K562 (cell line): ENCODE measurements at places on chromosomes 7 and 10.

DNA sequence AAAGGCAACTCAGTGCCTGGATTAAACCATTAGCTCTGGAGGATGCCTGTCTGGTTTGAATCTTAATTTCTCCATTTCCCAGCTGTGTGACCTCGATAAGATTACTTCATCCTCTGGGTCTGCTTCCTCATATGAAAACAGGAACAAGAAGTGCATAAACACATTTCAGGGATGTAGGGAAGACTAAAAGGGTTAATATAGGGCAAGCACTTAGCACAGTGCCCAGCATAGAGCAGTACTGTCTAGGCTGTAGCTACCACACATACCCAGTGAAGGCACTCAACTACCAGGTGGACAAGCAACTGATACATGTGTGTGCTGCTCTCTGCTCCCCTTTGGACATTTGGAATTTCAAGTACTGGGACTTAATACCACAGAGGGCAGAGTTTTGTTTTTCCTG is 85.4 kb downstream of the KCNMA1 start:
- no peaks in the 10 kb centered on the region for H3K27me3 ChIP-seq
- no peak for DNase-seq
- H3K36me3 ChIP-seq = no peaks in the 10 kb centered on the region
- H3K4me3 ChIP-seq = no peak overlapping the region
- H3K27ac ChIP-seq = no peak overlapping the region

GRCh38 chr7:103636153-103636552 is 190.1 kb upstream of the SLC26A5 start:
- peaks cover 5% of the 10 kb centered on the region; the same call in 1 of the 3 replicates for H3K36me3 ChIP-seq
- DNase-seq = no peak
- H3K27me3 ChIP-seq = no peaks in the 10 kb centered on the region
- H3K4me3 ChIP-seq = no peak overlapping the region
- H3K27ac ChIP-seq = no peak overlapping the region

DNA sequence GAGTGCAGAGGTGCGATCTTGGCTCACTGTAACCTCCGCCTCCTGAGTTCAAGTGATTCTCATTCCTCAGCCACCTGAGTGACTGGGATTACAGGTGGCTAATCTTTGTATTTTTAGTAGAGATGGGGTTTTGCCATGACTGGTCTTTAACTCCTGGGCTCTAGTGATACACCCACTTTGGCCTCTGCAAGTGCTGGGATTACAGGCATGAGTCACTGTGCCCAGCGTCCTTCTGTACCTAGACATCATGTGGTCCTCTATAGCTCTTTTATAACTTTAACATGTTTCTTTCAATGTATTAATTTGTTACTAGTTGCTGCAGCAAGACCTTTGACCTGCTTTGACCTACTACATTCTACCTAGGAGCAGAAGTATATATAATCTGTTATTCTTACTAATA is 38.7 kb upstream of the BICC1 start:
- H3K27ac ChIP-seq = no peak overlapping the region
- H3K4me1 ChIP-seq = no peaks in the 10 kb centered on the region
- no peaks in the 10 kb centered on the region for H3K27me3 ChIP-seq
- no peaks in the 10 kb centered on the region for H3K36me3 ChIP-seq

DNA sequence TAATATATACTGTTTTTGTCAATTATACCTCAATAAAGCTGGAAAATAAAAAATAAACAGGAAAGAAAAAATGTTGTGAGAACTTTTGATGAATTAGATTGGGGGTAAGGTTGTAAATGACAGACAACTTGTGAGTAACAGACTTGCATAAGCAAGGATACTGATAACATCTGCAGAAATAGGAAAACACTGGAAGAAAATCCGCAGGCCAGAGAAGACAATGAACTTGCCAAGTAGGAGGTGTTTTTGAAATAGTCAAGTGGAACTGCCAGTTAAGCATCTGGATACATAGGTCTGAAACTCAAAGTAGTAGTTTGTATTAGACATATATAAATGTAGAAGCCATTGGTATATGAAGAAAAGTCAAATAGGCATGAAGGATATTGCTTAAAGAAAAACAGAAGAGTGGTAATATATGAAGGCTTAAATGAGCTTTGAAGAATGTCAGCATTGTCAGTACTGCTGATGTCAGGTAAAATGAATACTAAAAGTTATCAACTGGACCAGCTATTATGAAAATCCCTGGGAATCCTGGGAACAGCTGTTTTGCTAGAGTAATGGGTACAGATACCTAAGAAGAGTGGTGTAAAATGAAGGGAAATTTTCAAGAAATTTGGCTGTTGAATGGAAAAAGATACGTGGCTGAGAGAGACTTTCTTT is 58.7 kb downstream of the DNAJC1 start:
- no peaks in the 10 kb centered on the region for H3K27me3 ChIP-seq
- no peak overlapping the region for H3K4me3 ChIP-seq
- peak overlapping the region; percentile 50; the same call in 1 of the 3 replicates for H3K27ac ChIP-seq
- H3K4me1 ChIP-seq = peaks cover 22% of the 10 kb centered on the region
- no peak for DNase-seq

DNA sequence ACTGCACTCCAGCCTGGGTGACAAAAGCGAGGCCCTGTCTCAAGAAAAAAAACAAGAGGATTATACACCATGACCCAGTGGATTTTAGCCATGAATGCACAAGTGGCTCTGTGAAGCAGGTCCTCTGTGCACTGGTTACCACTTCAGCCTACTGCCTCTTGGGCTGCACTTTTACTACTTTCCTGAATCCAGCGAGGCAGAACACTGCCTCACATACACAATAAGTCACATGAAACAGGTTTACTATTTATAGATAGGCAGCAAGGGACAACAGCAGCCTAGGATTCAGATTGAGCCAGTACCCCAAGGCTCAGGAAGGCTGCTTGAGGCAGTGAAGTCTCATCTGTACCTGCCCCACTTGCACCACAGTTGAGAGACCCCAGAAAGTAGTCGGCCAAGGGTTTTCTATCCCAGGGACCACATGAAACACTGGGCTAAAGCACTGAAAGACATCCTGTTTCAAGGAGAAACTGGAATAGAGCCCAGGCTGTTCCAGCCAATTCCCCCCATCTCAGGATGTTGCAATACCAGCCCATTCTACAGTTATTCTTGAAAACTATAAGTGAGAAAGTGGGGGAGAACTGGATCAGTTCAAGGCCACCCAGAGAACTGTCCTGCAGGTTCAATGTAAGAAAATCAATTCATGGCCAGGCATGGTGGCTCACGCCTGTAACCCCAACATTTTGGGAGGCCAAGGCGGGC is 10.3 kb upstream of the OGDH start:
- no peaks in the 10 kb centered on the region for H3K36me3 ChIP-seq
- 0 out of 2 replicates have a peak, but pooled peaks cover 2% of the 10 kb centered on the region for H3K27me3 ChIP-seq
- no peak for DNase-seq
- H3K4me1 ChIP-seq = no peaks in the 10 kb centered on the region
- H3K27ac ChIP-seq = no peak overlapping the region

GRCh38 chr7:23955600-23956149 is 245.7 kb downstream of the STK31 start:
- H3K4me1 ChIP-seq = no peaks in the 10 kb centered on the region
- H3K36me3 ChIP-seq = no peaks in the 10 kb centered on the region
- H3K27me3 ChIP-seq = no peaks in the 10 kb centered on the region
- peak; percentile 7 for DNase-seq
- no peak overlapping the region for H3K4me3 ChIP-seq

- no peaks in the 10 kb centered on the region for H3K36me3 ChIP-seq
- no peak overlapping the region for H3K4me3 ChIP-seq
- DNase-seq = no peak
- H3K27ac ChIP-seq = no peak overlapping the region
Measured at GRCh38 chr7:158355456-158356065, 232.1 kb downstream of the PTPRN2 start.

- H3K36me3 ChIP-seq = no peaks in the 10 kb centered on the region
- H3K27ac ChIP-seq = no peak overlapping the region
- no peak for DNase-seq
- no peaks in the 10 kb centered on the region for H3K4me1 ChIP-seq
- no peak overlapping the region for H3K4me3 ChIP-seq
Measured at GRCh38 chr7:79723833-79724618, 270.6 kb upstream of the MAGI2 start.

- H3K27me3 ChIP-seq = no peaks in the 10 kb centered on the region
- no peak overlapping the region for H3K27ac ChIP-seq
- no peak overlapping the region for H3K4me3 ChIP-seq
- H3K36me3 ChIP-seq = no peaks in the 10 kb centered on the region
Measured at GRCh38 chr7:80078159-80078731, 56.4 kb upstream of the GNAI1 start.

DNA sequence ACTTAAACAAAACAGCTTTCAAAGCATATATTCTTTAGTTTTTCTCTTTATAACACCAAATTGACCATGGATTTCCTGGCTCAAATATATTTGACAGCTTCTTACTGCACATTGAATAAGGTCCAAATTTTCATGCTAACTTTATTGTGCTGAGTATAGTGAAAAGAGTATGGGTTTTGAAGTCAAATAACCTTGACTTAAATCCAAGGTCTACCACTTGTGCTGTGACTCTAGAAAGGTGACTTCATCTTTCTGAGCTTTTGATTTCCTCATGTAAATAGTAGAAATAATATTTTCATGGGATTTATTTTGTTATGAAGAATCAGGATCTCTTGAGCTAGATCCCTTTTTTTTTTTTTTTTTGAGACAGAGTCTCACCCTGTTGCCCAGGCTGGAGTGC is 139.4 kb upstream of the GPR22 start:
- DNase-seq = no peak
- no peak overlapping the region for H3K4me3 ChIP-seq
- H3K27ac ChIP-seq = no peak overlapping the region
- no peaks in the 10 kb centered on the region for H3K4me1 ChIP-seq

DNA sequence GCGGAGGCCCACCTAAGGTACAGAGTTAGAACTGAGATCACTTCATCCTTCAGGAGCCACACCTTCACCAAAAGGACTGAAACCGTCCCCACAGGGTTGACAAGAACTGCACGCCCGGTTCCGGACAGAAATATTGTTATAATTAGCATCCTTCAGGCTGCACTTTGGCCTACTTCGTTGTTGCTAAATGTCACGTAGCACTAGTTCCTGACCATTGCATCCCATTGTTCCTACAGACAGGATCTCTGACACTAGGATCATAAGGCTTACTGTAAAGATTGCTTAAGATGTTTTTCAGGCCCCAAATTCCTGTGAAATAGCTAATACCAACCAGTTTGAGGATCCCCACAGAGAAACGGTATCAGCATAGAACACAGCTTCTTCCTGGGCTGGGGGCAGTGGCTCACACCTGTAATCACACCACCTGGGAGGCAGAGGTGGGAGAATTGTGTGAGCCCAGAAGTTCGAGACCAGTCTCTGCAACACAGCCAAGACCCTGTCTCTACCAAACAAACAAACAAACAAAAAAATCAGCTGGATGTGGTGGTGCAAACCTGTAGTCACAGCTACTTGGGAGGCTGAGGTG is 18.3 kb upstream of the EIF4H start:
- H3K4me3 ChIP-seq = no peak overlapping the region
- peaks cover 7% of the 10 kb centered on the region for H3K4me1 ChIP-seq
- no peak overlapping the region for H3K27ac ChIP-seq
- no peaks in the 10 kb centered on the region for H3K27me3 ChIP-seq
- H3K36me3 ChIP-seq = no peaks in the 10 kb centered on the region

GRCh38 chr7:105885387-105886111 is 9.2 kb upstream of the ATXN7L1 start:
- no peak overlapping the region for H3K4me3 ChIP-seq
- H3K27me3 ChIP-seq = peaks cover 2% of the 10 kb centered on the region; the same call in 1 of the 2 replicates
- H3K27ac ChIP-seq = no peak overlapping the region
- H3K36me3 ChIP-seq = no peaks in the 10 kb centered on the region
- no peaks in the 10 kb centered on the region for H3K4me1 ChIP-seq

DNA sequence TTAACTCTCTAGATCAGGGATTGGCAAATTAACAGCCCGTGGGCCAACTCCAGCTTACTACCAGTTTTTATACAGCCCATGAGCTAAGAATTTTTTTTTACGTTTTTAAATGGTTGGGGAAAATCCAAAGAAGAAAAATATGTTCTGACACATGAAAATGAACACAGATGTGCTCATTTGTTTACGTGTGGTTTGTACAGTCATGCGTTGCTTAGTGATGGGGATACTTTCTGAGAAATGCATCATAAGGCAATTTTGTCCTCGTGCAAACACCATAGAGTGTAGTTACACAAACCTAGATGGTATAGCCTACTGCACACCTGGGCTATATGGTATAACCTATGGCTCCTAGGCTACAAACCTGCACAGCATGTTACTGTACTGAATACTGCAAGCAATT is 8.3 kb upstream of the SMKR1 start:
- H3K27me3 ChIP-seq = no peaks in the 10 kb centered on the region
- no peak overlapping the region for H3K4me3 ChIP-seq
- H3K27ac ChIP-seq = no peak overlapping the region
- peaks cover 12% of the 10 kb centered on the region; the same call in 2 of the 3 replicates for H3K36me3 ChIP-seq
- no peaks in the 10 kb centered on the region; the same call in 2 of the 3 replicates for H3K4me1 ChIP-seq

- no peaks in the 10 kb centered on the region for H3K36me3 ChIP-seq
- no peak overlapping the region for H3K4me3 ChIP-seq
- H3K27ac ChIP-seq = no peak overlapping the region
- peaks cover 2% of the 10 kb centered on the region; the same call in 1 of the 3 replicates for H3K27me3 ChIP-seq
- no peaks in the 10 kb centered on the region for H3K4me1 ChIP-seq
- no peak for DNase-seq
Measured at GRCh38 chr10:31645786-31646185, 282.8 kb downstream of the ARHGAP12 start.

DNA sequence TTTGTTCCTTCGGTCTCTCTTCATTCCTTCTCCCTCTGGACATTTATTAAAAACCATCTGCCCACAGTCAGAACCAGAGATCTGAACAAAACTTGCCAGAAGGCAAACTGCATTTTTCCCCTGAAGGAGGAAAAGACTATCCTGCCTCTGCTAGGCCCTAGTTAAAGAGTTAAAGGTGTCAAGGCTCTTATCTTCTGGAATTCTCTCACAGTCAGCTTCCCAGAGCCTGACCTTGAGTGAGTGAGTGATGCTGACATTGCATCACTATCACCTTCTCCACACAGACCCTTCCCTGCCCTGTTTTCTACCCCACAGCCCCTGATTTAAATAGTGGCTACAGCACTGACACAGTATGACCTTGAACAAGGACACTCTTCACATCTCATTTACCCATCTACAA is 16.4 kb downstream of the FRMPD2 start:
- H3K27ac ChIP-seq = no peak overlapping the region
- no peaks in the 10 kb centered on the region for H3K4me1 ChIP-seq
- no peaks in the 10 kb centered on the region for H3K36me3 ChIP-seq
- no peak overlapping the region for H3K4me3 ChIP-seq
- peaks cover 8% of the 10 kb centered on the region for H3K27me3 ChIP-seq

DNA sequence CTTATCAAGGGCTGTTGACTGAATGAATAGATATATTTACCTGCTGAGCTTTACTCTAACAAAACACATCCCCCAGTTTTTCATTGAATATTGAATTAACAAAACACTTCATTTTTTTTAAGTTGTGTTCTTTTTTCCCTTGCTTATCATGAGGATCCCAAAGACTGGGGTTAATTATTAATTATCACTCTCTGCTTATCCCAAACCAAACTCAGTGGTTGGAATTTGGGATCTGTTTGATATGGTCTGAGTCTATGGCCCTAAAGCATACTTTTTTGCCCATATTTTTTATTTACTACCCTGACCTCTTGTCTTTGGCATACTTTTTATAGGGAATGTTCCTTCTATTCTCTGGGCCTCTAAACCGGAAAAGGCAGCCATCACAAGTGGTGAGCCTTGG is 697.1 kb upstream of the GALNT17 start:
- no peak for DNase-seq
- H3K27me3 ChIP-seq = peaks cover 24% of the 10 kb centered on the region
- H3K4me1 ChIP-seq = no peaks in the 10 kb centered on the region
- no peaks in the 10 kb centered on the region for H3K36me3 ChIP-seq
- no peak overlapping the region for H3K4me3 ChIP-seq

- no peak overlapping the region for H3K4me3 ChIP-seq
- H3K27ac ChIP-seq = no peak overlapping the region
- no peaks in the 10 kb centered on the region for H3K4me1 ChIP-seq
- H3K27me3 ChIP-seq = no peaks in the 10 kb centered on the region
- H3K36me3 ChIP-seq = peaks cover 7% of the 10 kb centered on the region; the same call in 1 of the 3 replicates
Measured at GRCh38 chr7:76507723-76508406, 2.5 kb upstream of the UPK3B start.

- DNase-seq = no peak
- H3K27me3 ChIP-seq = 0 out of 2 replicates have a peak, but pooled peaks cover 19% of the 10 kb centered on the region
- peaks cover 3% of the 10 kb centered on the region; the same call in 1 of the 3 replicates for H3K36me3 ChIP-seq
- no peak overlapping the region for H3K4me3 ChIP-seq
Measured at GRCh38 chr7:902996-903395, 26.6 kb downstream of the GET4 start.
